NT2/D1 (cell line): ENCODE measurements at places on chromosomes 1 and 21.

DNA sequence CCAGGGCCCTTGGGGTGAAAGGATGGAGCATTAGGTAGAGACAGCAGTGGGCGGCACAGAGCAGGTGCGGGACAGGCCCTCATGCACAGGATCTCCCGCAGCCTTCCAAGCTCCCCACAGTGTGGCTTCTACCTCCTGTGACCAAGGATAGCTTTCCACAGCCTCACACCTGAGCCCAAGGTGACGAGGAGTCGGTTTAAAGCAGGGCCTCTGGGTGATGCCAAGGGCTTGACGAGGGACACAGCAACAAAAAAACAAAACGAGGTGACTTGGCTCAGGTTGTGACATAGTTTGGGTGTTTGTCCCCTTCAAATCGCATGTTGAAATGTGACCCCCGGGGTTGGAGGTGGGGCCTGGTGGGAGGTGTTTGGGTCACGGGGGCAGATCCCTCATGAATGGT is 15.3 kb downstream of the RSPH1 start:
- no peak for DNase-seq

DNA sequence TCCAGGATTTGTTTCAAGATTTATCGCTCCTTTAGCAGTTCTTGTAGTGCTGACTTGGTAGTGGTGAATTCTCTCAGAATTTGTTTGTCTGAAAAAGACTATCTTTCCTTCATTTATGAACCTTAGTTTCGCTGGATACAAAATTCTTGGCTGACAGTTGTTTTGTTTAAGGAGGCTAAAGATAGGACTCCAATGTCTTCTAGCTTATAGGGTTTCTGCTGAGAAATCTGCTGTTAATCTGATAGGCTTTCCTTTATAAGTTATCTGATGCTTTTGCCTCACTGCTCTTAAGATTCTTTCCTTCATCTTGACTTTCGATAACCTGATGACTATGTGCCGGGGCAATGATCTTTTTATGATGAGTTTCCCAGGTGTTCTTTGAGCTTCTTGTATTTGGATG is 28.9 kb downstream of the RPAP2 start:
- no peak for DNase-seq

- no peak for DNase-seq
These were observed 31.9 kb upstream of the RXRG start for GRCh38 chr1:165476776-165477175.

- DNase-seq, result no peak
These were observed 62.5 kb upstream of the ZP4 start for GRCh38 chr1:237953238-237953637.

- no peak for DNase-seq
These were observed 93.3 kb upstream of the WNT4 start for GRCh38 chr1:22236166-22236565.

- DNase-seq, result no peak
These were observed 99.5 kb upstream of the CSF3R start for GRCh38 chr1:36582066-36582755.

GRCh38 chr21:42923553-42924432 is 1.6 kb downstream of the ERVH48-1 start:
- DNase-seq, result peak; percentile 98

- DNase-seq, result no peak
These were observed 46.3 kb downstream of the GPA33 start for GRCh38 chr1:167043752-167044488.

DNA sequence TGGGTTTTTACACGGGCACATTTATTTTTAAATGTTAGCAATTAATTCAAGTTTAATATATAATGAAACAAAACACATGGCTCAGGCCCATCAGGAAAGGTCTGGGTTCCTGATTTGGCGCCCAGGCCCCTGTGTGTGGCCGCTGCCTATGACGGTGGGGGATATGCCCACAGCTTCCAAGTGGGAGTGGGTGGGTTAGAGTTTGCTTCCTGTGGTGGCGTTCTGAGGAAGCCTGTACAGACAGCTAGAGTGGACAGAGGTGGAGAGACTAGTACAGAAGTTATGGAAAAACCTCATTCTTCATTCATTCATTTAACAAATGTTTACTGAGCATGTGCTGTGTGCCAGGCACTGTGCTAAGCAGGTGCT is 22.4 kb upstream of the EPS8L3 start:
- no peak for DNase-seq

DNA sequence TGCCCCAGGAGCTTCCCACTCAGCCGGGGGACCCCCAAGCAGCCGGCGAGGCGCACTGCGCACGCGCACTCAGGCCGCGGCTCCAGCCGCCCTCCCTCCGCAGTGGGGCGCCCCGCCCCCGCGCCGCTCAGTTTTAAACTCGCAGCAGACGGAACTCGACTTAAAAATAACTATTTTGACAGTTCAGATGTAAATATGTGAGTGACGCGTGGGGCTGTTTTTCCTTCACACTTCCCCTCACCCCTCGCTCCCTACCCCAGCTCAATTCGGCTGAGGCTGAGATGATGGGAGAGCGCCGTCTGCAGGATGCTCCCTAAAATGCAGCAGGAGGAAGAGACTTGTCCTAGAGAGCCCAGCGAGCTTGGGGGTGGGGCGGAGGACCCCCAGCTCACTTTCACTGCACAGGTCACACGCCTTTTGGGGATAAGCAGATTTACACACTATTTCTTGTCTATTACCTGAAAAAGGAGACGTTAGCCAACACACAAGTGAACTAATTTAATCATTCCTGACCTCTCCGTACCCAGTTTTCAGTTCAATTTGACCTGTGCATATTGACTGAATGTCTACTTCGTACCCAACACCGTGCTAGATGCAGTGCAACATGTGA is 8.9 kb upstream of the LEMD1 start:
- DNase-seq, result no peak

- DNase-seq, result no peak
These were observed 26.2 kb upstream of the TARBP1 start for GRCh38 chr1:234504969-234505768.

GRCh38 chr1:100448366-100448765 is 89.6 kb upstream of the GPR88 start:
- no peak for DNase-seq

- DNase-seq, result no peak
These were observed 9.5 kb downstream of the SNX27 start for GRCh38 chr1:151621351-151621750.

DNA sequence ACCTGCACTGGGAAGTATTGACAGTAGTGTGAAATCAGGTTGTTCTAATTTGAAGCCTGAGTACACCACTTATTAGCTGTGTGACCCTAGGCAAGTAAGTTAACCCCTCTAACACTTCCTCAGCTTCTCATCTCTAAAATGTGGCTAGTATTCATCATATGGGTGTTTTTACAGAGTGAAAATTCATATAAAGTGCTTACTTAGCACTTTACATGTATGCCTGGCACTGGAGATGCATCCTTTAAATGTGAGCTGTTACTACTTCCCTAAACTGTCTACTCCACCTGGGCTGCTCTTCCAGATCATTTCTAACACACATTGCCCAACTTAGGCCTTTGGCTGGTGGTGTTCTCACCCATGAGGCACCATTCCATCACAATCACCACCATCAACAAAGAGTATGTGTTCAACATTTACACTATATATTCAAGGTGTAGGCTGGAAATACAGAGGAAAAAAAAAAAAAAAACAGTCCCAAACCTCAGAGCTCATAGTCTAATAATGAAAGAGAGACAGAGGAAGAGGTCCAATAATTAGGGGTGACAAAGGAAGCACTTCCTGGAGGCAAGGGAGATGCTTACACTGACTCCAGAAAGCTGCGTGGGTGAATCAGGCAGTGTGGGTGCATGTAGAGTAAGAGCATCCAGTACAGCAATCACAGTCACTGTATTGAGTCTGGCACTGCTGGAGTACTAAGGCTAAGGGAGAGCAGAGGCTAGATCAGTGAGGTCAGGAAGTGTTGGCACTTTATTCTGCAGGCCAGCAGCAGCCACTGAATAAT is 3.6 kb downstream of the STX6 start:
- no peak for DNase-seq

- no peak for DNase-seq
These were observed 22.7 kb upstream of the EYA3 start for GRCh38 chr1:28111157-28111556.

DNA sequence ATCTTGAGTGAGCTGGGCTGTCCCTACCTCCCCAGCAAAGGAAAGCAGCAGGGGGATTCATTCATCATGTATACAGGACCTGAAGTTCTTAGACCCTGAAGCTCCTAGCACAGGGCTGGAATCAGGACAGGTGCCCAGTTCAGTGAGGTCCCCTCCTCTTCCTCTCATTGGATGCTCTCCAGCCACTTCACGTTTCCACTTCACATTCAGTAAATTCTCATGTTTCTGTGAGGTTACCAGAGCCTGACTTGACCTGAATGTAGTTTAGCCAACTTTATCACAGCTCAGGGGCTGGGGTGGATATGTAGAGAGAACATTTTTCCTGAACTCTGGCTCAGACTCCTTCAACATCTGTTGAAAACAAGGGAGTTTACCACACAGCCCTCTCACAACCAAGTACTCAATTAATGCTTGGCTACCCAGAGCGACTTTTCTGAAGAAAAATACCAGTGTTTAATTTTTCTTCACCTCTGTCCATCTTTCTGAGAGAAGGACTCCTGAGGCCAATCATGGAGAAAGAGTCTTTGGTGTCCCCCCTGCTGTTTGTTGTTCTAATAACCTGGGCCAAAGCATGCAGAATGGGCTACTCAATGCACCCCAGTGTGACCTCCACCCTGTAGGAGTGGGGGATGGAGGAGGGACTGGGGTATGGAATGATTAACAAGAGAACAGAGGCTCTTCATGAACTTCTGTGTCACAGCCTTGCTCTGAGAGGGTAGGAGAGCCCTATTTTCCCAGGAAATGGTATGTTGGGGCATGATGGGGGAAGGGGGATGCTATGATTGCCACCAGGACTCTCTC is 108.3 kb upstream of the FGGY start:
- no peak for DNase-seq

- no peak for DNase-seq
These were observed 13.9 kb upstream of the XPR1 start for GRCh38 chr1:180617774-180618395.

GRCh38 chr21:45767071-45768006 is 123.8 kb downstream of the PCBP3 start:
- DNase-seq, result no peak

DNA sequence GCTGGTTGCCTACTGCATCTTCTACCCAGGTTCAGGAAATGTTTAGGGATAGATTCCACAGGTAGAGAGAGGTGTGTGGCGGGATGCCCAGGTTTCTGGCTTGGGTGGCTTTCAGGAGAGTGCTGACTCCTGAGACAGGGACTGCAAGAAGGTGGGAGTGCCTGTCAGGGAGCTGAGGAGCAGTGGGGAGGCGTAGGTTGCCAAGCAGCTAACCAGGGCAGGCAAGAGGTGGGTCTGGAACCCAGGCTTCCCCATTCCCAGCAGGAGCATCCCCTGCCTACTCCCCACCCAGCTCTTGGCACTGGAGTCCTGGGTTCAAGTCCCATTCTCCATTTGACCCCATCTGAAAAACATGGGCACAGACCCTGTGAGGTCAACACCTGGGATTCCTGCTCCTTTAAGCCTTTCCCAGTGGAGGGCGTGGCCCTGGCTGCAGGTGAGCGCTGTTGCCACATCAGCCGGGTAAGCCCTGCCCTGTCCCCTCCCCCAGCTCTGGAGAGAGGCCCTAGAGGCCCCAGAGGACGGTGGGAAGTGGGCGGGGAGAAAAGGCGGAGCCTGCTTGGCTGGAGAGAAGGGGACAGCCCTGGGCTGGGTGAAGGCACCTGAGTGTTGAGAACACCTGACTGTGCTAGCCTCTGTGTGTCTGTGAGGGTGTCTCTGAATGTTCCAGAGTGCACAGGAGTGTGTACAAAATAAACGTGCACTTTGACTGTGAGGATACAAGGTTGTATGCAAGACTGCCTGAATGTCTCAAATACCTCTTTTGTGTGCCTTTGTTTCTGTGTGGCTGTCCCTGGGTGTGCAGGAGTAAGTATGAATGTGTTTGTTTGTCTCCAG is 14.0 kb upstream of the SYNC start:
- peak; percentile 96 for DNase-seq

- no peak for DNase-seq
These were observed 52.8 kb downstream of the TNFSF18 start for GRCh38 chr1:172997941-172998361.

- no peak for DNase-seq
These were observed 60.5 kb upstream of the CR2 start for GRCh38 chr1:207393610-207394009.

- DNase-seq, result peak; percentile 72
These were observed 50.3 kb upstream of the L1TD1 start for GRCh38 chr1:62144238-62144831.

DNA sequence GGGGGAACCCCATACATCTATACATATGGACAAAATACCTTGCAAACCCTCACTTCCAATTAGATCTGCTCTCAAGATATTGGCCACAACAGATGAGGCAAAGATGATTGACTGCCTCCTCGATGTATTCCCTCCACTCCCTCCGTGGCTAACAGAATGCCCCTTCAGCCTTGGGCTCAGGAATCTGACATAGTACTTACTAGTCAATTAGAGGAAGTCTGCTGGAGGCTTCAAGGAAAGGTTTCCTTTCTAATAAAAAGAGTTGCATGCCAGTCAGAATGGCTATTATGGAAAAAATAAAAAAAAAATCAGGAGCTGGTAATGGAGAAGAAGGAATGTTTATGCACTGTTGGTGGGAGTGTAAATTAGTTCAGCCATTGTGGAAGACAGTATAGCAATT is 90.4 kb upstream of the VAV3 start:
- no peak for DNase-seq

DNA sequence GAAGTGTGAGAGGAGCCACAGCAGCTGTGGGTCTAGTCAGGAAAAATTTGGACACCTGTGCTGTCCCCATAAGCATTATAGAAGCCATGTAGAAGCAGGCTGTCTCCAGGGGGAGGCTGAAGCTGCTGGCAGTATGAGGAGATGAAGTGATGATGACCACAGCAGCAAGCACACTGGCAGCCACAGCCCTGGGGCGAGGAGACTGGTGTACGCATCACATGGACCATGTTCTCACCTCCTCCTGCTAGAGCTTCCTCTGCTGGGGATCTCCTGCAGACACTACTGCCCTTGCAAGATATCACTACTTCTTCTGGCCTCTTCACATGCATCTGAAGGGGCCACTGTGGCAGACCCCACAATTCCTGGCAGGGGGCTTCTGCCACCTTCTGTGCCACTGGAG is 33.8 kb upstream of the CREG1 start:
- DNase-seq, result no peak

- DNase-seq, result no peak
These were observed 269.9 kb downstream of the HLX start for GRCh38 chr1:221149111-221149510.

- no peak for DNase-seq
These were observed 61.0 kb upstream of the NEK2 start for GRCh38 chr1:211736351-211736915.

DNA sequence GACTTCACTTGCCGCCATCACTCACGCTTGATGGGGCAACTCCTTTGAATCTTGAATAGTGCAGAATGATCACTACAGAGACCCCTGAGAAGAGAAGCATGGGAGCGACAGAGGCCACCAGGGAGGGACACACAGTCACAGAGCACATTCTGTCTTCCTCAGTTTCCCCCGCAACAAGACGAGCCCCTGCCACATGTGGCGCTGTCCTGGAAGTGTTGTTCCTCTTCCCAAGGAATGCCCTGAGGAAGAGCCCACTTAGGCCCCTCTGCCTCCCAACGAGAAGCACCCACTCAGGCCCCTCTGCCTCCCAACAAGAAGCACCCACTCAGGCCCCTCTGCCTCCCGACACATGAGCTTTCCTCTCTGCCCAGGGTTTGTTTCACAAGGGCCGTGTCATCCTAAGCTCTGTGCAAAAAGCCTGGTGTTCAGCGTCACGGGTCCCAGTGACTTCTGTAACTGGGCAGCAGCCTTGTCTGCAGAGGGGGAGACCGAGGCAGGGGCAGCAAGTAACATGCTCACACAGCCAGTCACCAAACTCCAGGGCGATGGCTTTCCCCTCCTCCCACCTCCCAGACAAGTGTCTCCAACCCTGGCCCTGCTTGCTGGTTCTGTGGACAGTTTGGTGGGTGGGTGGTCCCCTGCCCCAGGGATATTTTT is 19.8 kb downstream of the SLC37A1 start:
- DNase-seq, result no peak
